ENCODE measurements at places on chromosomes 3 and 15.

GRCh38 chr3:169387751-169388696 is 275.5 kb downstream of the MECOM start:
- DNase-seq: peak; percentile 2

DNA sequence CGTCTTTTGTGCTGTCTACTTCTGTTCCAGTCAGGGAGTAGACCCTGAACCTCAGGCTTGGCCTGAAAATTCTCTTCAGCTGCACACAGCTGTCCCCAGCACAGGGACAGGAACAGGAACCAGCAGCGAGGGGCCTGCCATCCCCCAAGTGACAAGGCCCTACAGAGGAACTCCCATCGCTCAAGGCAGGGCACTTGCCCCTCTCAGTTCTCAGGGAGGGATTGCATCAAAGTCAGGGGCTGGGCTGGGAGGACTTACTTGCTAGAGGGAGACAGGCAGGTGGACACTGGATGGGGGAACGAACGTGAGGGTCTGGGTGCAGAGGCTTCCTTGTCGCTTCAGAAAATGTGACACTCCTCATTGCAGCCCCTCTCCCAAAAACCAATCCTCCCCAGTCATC is 163.6 kb downstream of the CHSY1 start:
- no peak for DNase-seq

DNA sequence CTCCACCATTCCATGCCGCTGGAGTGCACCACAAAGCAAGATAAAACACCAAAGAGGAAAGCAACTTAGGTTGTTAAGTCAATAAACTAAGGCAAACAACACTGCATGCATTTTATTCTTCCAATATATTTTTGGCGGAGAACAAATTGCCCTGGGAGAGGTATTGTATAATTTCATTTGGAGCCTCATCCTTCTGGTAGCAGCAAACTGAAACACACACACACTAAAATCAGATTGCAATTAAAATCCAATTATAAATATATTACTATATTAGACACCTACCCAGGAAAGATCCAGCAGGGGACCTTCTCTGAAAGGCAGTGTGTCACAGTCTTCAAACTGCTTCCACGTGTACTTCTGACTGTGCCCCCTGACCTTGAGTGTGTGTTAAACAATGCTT is 102.3 kb downstream of the RORA start:
- DNase-seq: no peak

DNA sequence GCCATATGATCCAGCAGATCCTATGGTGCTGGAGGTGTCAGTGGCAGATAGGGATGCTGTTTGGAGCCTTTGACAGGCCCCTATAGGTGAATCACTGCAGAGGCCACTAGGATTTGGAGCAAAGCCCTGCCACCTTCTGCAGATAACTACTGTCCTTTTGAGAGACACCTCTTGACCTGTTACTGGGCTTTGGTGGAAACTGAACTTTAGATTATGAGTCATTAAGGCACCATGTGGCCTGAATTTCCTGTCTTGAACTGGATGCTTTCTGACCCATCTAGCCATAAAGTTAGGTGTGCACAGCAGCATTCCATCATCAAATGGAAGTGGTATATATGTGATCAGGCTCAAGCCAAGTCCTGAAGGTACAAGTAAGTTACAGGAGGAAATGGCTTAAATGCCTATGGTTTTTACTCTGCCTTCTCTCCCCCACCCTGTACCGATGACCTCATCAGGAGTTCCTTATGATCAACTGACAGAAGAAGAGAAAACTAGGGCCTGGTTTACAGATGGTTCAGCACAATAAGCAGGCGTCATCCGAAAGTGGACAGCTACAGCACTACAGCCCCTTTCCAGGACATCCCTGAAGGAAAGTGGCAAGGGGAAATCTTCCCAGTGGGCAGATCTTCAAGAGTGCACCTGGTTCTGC is 565.6 kb upstream of the AGTR1 start:
- peak; percentile 2 for DNase-seq

DNA sequence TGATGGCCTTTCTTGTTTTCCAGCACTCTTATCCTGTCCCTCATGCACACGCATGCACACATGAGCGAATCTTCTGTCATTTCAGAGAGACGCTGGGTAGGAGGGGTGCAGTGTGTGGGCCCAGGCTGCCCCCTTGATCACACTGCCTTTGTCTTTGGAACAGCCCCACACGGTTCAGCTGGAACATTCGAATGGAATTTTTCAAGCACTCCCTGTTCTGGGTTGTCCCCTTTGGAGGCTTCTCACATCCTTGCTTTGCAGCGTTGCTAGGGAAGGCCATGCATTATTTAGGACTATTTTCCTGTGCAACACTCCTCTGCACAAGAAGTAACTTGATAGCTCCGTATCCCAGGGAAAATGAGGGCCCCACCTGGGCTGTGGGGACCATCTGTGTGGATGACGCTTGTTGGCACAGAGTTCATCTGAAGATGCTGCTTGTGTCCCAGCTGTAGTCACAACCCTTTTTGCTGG is 78.4 kb downstream of the SPSB4 start:
- DNase-seq: no peak

DNA sequence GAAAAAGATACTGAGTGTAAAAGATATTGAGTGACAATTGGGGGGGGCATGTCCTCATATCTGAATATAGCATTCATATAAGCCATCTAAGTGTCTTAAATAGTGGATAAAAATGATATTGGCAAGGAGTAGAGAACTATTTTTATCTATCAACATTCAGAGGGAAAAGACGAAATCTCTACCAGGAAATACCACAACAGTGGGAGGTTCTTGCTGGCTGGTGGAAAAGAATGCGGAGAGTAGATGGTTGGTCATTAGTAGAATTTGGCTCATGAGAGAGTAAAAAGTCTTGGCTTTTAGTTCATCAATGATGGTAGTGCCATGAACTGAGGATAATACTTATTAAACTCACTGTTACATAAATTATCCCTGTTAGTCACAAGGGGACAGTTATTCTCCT is 4.8 kb upstream of the TCF12 start:
- peak; percentile 64 for DNase-seq

- no peak for DNase-seq
These were observed 86.3 kb downstream of the RSL24D1 start for GRCh38 chr15:55110446-55110845.

- DNase-seq: peak; percentile 92
These were observed 1.3 kb downstream of the ARL6IP5 start for GRCh38 chr3:69085833-69086722.

- no peak for DNase-seq
These were observed 50.8 kb upstream of the CTNNB1 start for GRCh38 chr3:41148478-41148877.

GRCh38 chr3:178561239-178561638 is 25.0 kb downstream of the KCNMB2 start:
- DNase-seq: no peak

- no peak for DNase-seq
These were observed 425.4 kb downstream of the PLOD2 start for GRCh38 chr3:145735631-145736030.

GRCh38 chr3:43515970-43516635 is 105.7 kb downstream of the ANO10 start:
- DNase-seq: no peak

DNA sequence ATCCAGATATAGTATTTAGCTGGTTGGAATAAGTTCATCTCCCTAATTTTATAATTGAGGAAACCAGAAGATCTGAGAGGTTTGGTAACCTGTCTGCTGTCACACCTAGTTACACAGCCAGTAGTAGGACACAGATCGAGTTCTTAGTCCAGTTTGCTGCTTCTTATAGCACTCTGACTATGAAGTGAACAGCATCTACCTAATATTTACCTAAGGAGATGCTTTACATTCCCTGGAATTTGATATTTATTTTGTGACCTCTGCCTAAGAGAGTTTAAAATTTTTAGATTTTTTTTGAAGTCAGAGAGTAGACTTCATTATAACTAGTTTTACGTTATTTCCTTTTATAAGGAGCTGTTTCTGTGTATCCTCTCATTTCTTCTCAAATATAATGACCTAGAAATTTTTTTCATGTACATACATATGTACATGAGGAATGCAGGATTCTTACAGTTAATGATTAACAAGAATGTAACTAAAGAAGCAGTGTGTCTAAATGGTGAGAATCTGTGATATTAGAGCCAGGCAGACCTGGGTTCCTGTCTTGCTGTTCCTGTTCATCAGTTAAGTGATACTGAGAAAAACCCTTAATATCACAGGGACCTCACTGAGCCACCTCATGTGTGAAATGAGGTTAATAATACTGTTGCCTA is 4.3 kb downstream of the ARHGEF26 start:
- no peak for DNase-seq

GRCh38 chr15:66760097-66760967 is 58.3 kb downstream of the SMAD6 start:
- no peak for DNase-seq

DNA sequence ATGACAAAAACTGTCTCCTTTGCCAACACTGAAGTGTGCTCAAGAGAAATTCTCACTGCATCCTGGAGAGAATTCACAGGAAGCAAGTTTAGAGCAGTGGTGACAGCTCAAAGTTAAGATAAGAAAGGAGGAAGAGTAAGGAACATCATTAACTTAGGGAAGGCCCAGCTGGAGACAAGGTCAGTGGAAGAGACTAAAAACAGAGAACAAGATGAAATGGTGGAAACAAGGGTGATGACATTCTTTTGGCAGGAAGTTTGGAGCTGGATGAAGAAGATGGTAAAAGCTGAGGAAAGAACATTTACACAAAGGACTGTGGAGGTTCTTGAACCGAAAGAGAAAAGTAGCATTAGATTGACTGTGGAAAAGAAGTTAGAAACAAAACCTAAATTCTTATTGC is 6.7 kb upstream of the SUCLG2 start:
- DNase-seq: no peak

GRCh38 chr15:60054472-60054871 is 50.4 kb downstream of the FOXB1 start:
- DNase-seq: no peak

- no peak for DNase-seq
These were observed 125.9 kb upstream of the SMAD3 start for GRCh38 chr15:66939451-66940023.

DNA sequence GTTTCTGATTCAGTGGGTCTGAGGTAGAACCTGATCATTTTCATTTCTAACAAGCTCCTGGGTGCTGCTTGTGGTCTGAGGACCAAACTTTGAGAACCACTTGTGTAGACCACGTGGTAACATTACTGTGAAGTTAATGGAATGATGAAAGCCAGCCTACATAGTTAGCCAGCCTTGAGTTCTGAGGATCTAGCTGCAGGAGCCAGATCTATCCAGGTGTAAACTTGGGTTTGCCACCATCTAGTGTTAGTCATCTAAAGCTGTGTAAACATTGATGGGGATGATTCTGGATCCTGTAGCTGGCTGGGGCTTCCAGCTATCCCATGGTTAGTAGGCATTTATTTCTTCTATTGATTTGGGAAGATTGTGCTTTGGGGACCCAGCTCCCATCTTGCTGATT is 170.0 kb downstream of the TMEM108 start:
- no peak for DNase-seq

DNA sequence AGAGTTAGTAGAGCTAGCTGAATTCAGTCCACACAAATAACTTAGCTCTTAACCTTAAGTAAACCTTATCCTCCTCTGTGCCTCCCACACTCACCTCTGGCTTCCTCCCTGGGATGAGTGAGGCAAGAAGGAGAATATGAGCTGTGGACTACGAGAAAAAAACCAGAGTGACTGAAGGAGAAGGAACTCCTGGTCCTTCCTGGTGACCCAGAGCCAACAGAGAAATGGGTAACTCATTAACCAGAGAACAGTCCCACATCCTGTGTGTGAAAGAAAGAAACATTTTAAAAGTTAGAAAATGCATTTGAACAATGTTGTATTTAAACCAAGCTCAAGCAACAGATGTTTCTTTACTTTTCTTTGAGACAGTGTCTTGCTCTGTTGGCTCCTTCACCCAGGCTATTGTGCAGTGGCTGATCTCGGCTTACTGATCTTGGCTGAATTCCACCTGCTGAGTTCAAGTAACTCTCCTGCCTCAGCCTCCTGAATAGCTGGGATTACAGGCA is 27.5 kb upstream of the FAM81A start:
- DNase-seq: peak; percentile 7

DNA sequence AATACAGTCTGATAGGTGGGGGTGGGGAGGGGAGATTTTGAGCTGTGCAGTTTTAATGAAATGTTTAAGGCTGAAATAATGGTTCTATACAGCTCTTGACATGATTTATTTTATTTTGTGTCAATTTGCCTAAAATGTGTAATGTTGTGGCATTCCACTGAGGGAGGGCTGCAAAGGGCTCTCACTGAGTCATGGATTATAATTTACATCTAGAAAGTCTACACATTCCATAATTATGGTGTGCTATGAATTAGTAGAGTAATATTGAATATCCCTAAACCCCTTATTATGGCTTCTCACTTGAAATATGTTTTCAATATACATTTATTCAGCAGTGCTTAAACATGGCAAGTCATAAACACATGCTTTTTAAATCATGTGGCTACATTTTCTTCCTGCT is 103.9 kb downstream of the RARB start:
- no peak for DNase-seq

- peak; percentile 21 for DNase-seq
These were observed 1.0 kb upstream of the PCBP4 start for GRCh38 chr3:51968170-51968775.

DNA sequence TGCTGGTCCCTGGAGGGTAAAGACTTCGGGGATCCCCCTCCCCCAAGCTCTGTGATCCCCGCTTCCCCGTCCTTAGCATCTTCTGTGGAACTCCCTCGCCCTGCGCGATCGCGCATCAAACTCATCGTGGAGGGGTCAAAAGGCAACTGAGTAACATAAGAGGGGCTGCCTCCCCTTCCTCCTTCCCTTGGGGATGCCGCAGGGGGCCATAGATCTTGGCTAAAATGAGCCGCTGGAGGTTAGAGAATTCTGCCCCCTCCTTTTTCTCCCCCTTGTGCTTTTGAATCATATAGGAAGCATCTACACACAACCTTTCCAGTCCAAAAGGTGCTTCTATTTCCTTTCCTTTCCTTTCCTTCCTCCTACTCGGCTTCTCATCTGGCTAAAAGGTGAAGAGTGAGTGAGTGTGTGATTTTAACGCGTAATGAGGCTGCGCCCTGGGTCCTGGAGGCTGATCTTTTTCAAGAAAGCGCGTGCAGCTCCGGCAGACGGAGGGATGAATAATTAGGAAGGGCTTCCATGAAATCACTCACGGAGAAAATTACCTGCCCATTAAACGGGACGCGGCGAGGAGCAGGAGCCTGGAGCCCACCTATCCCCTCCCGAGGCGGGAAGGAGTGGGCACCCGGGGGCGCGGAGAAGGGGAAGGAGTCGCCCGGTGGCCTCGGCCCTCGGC is 831 bp upstream of the ROBO2 start:
- peak; percentile 1 for DNase-seq

DNA sequence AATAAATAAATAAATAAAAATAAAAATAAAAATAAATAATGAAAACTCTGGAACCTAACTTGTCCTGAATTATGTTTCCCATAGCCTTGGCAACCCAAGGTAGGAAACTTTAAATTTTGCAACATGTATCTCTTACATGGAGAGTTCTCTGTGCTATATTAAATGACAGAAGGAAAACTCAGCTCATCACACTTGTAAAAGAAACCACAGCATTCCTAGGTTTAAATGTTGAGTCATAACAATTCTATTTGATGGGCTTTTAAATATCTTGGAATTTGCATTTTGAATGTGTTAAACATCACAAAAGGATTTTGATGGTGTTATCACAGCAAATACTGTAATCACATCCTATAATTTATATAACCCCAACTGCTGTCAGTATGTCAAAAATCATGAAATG is 144.2 kb downstream of the LRTM1 start:
- DNase-seq: peak; percentile 83

- peak; percentile 78 for DNase-seq
These were observed 213.8 kb upstream of the FEZF2 start for GRCh38 chr3:62587169-62587568.

- DNase-seq: peak; percentile 97
These were observed 47.6 kb upstream of the MED12L start for GRCh38 chr3:151037746-151038477.
